ENCODE measurements at places on chromosomes 2 and 18.

DNA sequence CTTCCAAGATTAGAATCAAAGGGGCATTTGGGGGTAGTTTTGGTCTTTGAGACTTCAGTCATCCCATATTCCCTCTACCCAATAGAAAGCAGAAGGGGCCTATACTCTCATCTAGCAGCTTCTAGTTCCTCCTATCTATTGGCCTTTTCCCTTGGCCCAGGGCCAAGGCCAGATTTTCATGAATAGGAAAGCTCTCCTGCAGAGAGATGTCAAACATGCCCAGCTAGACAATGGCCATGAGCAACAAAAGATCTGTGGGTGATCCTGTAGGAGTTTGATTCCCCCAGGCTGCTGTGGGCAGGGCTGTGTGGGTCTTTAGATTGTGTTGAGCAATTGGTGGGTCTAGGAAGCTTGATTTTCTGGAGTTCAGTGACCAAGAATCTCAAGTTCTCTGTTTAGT lies 2.9 kb upstream of the ADCYAP1 start:
- DNase-seq, result no peak

- no peak for DNase-seq
Observed at GRCh38 chr2:241007880-241008710, 9.7 kb downstream of the SNED1 start.

DNA sequence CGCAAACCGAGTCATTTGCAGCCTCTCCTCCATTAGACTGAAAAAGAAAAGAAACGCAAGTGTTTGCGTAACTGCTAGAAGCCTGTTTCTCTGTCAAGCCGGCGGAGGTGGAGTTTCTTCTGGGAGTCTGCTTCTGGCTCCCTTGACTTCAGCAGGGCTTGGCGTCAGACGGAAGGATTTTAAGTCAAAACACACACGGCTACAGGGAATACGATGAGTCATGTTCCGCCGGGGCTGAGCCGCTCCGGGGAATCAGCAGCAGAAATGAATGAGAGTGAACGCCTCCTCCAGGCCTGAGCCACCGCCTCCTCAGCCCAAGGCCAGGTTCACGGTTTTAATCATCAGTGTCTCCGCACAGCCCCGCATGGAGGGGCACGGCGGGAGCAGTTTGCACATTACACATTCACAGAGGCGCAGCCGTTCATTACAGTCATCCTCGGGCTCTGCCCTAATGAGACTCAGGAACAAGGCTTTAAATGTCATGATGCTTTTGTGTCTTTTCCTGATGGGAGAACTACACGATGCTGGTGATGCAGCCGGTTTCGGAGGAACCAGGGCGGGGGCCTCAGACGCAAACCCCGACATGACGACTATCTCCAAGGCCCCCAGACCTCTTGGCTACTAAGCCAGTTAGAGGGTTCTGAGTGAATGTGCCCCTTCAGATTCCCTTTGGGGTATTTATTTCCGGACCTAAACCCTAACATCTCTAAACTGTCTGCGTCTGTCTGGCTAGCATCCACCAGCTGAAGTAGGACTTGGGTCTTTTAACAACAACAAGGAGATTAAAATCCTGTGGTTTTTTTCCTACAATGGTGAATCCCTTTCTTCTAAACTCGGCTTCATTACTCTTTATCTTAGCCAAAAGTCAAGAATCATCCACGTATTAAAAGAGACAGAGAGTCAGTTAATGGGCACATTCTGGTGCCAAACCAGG lies 11.1 kb upstream of the SCG2 start:
- DNase-seq, result no peak

DNA sequence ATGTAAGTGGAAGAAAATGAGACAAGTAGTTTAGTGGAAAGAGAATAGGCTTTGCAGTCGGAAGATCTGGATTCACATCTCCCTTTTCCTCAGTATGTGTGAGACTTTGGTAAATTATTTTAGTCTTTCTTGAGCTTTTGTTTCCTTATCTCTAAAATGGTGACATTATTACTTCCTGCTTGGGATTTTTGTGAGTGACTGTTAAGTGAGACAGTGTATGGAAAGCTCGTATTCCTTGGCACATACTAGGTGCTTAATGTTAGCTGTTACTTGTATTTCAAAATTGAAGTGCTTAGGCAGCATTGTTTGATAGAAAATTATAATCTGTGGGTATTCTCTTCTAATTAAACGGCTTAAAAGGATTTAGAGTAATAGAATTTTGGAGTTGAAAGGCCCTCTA lies 2.0 kb downstream of the ZNF638 start:
- peak; percentile 3 for DNase-seq

- DNase-seq, result no peak
Observed at GRCh38 chr2:118386641-118387302, 298.5 kb downstream of the INSIG2 start.

DNA sequence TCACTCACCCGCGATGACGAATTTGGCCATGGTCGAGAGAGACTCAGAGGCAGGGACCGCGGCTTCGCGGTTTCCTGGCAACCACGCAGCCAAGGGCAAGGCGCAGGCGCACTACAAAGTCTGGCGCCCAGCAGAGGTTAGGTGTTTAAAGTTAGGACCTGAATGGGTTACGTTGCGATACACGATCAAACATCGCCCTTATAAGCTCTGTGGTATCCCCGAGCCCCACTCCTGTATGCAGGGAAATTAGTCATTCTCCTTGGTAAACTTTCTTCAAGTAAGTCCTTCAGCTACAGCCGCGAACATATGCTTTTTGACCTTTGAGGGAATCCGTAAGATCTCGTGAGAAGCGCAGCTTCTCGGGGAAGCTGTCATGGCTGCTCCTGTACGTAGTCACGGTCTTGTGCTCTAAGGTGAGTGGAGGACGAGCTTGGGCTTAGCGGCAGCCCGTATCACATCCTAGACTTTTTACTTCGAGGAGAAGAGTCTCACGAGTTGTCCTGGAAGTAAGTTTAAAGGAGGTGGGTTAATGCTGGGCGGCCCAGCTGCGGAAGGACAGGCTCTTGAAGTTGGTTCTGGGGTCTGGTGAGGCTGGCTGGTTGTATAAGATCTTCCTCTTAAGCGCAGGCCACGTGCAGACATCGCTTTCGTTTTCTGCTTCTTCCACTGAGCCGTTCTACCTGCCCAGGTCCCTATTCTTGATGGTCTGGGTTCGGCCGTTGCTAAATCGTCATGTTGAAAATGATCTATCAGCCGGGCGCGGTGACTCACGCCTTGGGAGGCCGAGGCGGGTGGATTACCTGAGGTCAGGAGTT lies at the start of the genes FASTKD2 and MDH1B:
Gene FASTKD2, plus strand, starts transcription at position 365 of the 815 bp plus-strand sequence. CDS start 1,088 bp downstream, outside the sequence.
Gene MDH1B, minus strand, starts transcription at position 87 of the 815 bp plus-strand sequence. Its CDS starts 57 bp downstream, at position 30.
- DNase-seq, result peak; percentile 96

GRCh38 chr2:128640166-128640844 lies 321.6 kb upstream of the HS6ST1 start:
- no peak for DNase-seq

- no peak for DNase-seq
Observed at GRCh38 chr2:37653093-37653492, 18.3 kb downstream of the CDC42EP3 start.

GRCh38 chr18:55395799-55396198 lies 192.2 kb downstream of the TCF4 start:
- no peak for DNase-seq

DNA sequence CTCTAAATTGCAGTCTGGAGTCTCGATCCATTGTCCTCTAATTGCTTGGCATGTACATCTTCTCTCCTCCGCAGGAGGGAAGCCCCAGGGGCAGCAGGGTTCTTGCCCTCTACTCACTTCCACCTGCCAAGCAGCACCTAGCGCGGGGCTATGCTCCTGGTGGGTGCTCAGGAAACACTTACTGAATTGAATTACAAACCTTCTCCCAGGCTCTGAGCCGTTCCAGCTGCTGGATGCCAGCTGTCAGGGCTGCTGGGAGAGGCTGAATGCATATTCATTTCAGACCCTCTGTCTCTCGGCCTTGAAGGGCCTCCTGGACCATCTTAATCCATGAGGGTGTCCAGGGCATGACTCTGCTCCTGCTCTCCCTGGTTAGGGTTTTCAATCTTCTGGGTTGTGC lies 94.0 kb downstream of the CELF4 start:
- no peak for DNase-seq

GRCh38 chr2:106085181-106085940 lies 108.7 kb downstream of the UXS1 start:
- peak; percentile 82 for DNase-seq

DNA sequence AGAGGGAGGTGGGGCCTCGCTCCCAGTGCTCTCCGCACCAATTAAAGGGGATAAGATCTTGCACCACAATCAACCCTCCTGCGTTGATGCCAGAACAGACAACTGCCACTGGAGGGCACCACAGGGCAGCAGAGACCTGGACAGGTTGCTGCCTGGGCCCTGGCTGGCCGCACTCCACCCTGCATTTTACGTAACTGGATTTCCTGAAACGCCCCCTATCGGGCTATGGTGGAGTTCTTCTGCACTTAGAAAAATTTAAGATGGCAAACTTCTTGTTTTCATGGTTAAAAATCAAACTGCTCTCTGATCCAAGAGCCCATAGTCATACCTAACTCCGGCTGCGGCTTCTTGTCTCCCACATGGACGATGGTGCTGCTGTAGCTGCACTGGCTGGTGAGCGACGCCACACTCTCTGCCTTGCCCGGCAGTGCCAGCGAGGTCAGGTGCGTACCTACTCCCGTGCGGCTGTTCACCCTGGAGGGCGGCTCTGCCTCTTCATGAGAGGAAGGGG lies 16.8 kb upstream of the HES6 start:
- peak; percentile 76 for DNase-seq

DNA sequence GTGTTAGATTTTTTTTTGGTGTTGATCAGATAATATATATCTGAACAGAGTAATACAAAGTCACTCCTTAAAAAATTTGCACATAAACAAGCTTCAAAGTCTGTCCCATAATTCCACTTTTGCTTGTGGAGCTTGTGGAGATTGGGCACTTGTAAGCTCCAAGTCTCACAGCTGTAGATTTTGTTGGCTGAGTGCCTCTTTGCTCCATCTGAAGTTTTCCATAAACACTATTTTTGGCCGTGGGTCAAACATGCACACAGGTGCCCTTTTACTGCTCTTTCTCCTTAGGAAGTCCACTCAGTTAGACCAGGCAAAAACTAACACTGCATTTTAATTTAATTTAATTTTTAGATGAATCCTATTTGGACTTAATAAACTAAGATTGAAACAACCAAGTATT lies 3.6 kb upstream of the KCNJ13 start:
- DNase-seq, result no peak

DNA sequence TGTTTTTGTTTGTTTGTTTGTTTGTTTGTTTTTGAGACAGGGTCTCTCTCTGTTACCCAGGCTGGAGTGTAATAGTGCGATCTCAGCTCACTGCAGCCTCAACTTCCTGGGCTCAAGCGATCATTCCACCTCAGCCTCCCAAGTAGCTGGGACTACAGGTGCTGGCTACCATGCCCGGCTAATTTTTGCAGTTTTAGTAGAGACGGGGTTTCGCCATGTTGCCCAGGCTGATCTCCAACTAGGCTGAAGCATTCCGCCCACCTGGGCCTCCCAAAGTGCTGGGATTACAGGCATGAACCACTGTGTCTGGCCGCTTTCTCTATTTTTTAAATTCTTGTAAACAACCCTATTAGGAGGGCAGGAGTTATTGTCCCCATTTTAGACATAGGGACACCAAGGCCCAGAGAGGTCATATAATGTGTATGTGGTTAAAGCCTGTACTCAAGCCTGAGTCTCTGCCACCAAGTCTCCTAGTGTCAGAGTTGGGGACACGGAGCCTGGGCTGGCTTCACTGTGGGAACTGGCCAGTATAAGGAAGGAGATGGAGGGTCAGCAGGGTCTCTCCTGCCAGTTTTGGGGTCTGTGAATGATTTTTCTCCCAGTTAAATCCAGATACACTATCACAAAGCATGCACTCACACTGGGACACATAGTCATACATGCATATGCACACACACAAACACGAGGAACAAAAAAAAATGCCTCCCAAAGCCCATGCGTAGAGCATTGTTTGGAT lies 27.5 kb upstream of the MCFD2 start:
- DNase-seq, result no peak

GRCh38 chr2:30645081-30645744 lies 162.0 kb downstream of the CAPN13 start:
- no peak for DNase-seq

DNA sequence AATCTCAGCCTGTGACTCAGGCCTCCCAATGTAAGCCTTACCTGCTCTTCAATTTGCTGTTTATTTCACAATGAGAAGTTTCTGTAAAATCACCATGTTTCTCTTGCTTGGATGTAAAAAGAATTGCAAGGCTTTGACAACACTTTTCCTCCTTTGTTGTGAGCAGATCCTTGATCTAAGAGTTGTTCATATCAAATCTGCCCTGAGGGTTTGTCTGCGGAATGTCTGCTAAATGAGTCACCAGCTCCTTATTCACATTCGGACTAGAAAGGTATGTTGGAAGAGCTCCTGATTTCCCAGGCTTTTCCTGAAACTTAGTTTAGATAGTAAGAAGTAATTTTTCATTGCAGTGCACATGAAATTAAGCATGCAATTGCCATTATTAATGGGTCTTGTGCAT lies 268.2 kb upstream of the TCF4 start:
- no peak for DNase-seq

DNA sequence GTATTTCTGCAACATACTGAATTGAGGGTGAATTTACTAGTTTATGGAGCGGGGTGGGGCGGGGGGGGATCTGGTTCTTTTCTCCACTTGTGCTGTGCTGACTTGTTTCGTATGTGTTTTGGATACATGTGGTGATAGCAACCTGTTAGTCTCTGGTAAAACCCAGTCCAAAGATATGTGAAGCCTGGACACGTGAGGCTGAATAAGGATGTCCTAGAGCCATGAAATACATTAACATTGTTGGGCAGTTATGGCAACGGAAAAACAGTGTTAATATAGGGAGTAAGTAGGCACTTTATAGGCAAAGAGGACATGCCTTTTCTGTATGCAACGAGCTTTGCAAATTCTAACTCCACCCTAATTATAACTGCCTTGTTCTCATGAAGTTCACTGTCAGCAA lies 42.1 kb upstream of the NEMP2 start:
- DNase-seq, result no peak

GRCh38 chr2:167924556-167924955 lies 322.8 kb downstream of the STK39 start:
- no peak for DNase-seq

DNA sequence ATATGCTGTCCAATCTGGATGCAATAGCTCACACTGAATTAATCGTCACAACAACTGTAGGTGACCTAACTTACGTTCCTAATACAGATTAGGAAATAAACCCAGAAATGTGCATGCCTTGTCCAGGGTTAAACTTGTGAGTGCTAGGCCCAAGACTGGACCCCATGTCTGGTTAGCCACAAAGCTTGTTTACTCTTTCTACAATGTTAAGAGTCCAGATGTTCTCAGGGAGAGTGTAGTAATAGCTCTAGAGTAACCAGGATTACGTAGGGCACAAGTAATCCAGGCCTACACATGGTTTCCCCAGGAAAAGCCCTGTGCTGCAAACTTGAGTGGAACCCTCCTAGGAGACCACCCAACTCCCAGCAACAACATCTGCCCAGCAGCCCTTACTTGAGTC lies 26.2 kb downstream of the TRIB2 start:
- no peak for DNase-seq

DNA sequence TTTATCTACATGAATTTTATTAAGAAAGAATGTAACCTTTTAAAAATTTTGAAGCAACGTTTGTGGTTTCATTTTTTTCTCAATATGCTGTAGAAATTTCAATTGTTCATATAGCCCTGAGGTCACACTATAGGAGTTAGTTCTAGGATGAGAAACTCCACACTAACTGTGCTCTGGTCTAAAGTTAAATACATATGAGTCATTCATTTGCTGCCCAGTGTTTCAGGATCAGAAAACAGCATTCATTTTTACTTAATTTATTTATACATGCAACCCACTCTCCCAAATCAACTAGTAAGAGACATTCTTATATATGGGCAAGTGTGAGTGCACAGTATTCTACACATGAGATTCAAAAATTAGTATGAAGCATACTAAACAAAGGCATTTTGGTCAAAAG lies 137.9 kb downstream of the DOCK10 start:
- no peak for DNase-seq
